Cerebellum (tissue), 4 donors: ENCODE measurements at places on chromosomes 2 and 18. TPM values are rescaled to one million over a fixed set of nuclear protein-coding genes. Genes with fewer than 3 reads are reported as not detected.

DNA sequence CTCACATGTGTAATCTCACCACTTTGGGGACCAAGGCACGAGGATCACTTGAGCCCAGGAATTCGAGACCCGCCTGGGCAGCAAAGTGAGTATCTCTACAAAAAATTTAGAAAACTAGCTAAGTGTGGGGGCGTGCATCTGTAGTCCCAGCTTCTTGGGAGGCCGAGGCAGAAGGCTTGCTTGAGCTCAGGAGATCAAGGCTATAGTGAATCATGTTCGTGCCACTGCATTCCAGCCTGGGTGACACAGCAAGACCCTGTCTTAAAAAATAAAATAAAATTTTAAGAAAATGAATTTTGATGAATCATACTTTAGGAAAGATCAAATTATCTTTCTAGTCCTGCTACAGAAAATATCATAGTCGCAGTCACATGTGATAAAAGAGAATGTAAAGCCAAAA, 46.9 kb downstream of the CABYR start:
- DNase-seq: no peak

- no peak for DNase-seq
These were observed 116.4 kb downstream of the TAF4B start for GRCh38 chr18:26342646-26343045.

DNA sequence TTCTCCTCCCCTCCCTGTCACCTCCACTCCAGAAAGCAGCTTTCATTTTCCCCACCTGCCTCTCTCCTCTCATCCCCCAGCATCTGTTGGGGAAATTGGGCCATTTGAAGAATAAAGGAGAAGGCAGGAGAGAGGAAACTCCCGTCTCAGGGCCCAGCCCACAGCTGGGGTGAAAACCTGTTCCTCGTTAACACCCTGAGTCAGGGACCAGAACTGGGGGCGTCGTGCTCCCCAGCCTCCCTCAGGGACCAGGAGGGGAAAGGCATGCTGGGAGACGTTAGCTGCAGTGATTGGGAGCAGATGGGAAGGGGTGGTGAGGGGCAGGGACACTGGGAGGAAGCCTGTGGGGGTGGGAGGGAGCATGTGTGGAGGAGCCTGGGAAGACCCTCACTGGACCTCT, 251.3 kb downstream of the DYSF start:
- no peak for DNase-seq

DNA sequence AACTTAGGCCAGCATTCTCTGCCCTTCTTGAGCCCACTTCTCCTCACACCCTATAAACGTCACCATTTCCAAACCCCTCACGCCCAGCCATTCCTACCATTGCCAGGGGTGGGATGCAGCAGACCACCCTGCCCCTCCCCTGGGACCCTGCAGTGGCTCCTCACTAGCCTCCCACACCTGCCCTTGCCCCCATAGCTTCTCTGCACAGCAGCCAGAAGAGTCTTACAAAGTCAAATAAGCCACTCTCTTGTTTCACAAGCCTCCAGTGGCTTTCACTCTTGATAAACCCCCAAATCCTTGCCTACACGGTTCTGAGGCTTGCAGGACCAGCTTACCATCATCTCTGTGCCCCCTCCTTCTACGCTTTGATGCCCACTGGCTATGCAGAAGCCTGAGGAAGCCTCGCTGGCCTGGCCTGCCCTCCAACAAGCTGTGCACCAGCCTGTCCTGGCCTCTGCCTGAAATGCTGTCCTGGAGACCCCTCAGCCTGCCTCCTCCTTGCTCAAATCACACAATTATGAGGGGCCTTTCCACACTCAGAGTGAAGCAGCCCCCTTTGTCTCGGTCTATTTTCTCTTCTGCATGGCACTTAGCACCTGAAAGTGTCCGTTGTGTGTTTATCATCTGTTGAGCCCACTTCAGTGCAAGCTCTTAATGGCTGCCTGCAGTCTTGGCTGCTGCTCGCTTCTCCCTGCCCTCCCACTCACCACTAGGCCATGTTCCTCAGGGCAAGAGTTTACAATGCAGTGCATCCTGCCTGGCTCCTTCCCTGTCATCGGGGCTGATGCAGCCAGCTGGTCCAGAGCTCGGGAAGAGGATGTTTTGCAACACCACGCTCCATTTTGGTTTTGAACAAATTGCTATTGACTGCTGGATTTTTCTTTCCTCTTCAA, 82.6 kb upstream of the RGPD5 start:
- DNase-seq: no peak

GRCh38 chr2:3460156-3460555, 59.2 kb downstream of the ADI1 start:
- peak; percentile 29 for DNase-seq

- no peak for DNase-seq
These were observed 51.8 kb downstream of the ATIC start for GRCh38 chr2:215363461-215364156.

DNA sequence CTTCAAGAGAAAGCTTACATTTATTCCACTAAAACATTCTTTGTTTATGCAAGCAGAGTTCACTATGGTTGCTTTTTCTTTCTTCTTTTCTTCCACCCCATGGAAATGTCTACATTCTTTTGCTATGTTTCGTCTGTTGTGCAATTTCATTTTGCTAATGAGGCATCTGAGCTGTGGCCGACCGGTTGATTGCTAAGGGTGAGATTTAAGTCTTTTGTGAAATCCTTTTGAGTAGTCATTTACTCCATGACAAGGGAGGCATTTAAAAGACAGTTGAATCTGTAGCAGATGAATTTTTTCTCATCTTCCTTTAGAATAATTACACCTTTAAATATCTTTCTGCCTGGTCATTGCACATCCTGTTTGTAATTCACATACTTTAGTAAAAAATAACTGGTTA, 324.1 kb upstream of the THUMPD2 start:
- no peak for DNase-seq

- DNase-seq: no peak
These were observed 10.5 kb upstream of the TMSB10 start for GRCh38 chr2:84894758-84895520.

DNA sequence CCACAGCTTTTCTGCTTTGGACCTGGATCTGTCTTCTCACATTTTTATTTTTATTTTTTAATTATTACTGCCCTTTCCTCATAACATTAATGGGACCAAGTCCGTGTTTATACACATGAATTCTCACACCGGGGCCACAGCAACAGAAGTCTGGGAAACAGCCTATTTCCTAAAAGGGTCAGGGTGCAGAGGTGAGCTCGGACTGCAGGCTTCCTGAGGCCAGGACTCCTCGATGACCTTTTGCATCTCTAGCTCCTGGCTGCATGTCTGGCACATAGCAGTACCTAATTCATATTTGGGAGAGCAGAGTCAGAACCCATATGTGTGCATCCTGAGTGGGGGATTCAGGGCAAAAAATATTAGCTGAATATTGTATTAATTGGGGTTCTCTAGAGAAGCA, 9.6 kb upstream of the RAB31 start:
- no peak for DNase-seq

DNA sequence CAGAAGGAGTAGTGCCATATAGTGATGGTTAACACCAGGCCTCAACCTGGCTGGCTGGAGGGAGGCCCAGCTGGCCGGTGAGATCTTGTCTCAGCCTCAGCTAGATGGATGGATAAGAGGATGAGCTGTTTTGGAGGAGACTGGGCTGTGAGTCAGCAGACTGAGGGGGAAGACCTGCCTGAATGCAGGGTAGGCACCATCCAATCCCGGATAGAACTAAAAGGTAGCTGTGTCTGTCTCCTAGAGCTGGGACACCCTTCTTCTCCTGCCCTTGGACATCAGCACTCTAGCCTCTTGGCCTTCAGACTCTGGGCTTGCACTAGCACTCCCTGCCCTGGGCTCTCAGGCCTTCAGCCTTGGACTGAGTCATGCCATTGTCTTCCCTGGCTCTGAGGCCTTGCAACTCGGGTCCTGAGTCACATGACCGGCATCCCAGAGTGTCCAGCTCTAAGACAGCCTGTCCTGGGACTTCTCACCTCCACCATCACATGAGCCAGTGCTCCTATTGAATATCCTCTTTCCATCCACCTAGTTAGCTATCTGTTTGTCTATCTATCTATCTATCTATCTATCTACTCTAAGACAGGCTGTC, 131.3 kb downstream of the TPO start:
- no peak for DNase-seq

DNA sequence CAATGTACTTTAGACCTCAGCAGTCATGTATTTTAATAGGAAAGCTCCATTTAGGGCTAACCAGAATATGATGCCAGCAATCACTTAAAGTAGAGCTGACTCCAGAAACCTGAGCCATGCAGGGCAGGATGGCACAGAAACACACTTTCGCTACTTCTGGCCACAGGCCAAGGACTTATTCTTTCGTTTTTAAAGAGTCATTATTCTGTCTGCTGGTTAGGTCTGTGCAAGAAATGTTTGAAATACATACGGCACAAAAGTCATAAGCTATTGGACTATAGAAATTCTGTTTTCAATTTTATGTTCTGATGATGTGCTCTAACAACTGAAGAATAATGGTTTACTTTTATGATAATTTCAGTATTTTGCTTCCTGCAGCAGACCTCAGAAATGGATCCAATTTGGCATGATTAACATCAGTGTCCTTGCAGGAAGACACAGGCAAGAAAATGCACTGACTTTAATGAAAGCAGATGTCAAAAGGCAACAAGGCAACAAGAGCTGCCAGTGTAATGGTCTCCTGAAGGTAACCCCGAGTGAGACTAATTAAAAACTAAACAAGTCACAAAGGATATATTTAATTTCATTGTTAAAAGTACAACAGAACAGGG, 114.4 kb upstream of the CHRNA1 start:
- DNase-seq: no peak

The UPP2 gene
- 0.27 TPM for total RNA-seq

The PXDN gene
- 39.7 TPM for total RNA-seq
